ENCODE measurements at places on chromosomes 13 and 19. TPM values are rescaled to one million over a fixed set of nuclear protein-coding genes. Genes with fewer than 3 reads are reported as not detected.

DNA sequence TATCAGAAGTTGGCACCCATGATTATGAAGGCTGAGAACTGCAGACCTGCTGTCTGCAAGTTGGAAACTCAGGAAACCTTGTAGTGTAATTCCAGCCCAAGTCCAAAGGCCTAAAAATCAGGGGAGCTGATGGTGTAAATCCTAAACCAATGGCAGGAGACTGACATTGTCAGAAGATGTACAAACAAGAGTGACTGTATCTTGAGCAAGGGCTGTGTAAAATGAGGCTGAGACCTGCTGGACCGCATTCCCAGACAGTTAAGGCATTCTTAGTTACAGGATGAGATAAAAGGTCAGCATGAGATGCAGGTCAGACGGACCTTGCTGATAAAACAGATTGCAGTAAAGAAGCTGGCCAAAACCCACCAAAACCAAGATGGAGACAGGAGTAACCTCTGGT, 147.7 kb downstream of the COG6 start:
- DNase-seq: no peak

- peak; percentile 94 for DNase-seq
Measured at GRCh38 chr19:47310819-47311218, 1.2 kb downstream of the C5AR1 start.

DNA sequence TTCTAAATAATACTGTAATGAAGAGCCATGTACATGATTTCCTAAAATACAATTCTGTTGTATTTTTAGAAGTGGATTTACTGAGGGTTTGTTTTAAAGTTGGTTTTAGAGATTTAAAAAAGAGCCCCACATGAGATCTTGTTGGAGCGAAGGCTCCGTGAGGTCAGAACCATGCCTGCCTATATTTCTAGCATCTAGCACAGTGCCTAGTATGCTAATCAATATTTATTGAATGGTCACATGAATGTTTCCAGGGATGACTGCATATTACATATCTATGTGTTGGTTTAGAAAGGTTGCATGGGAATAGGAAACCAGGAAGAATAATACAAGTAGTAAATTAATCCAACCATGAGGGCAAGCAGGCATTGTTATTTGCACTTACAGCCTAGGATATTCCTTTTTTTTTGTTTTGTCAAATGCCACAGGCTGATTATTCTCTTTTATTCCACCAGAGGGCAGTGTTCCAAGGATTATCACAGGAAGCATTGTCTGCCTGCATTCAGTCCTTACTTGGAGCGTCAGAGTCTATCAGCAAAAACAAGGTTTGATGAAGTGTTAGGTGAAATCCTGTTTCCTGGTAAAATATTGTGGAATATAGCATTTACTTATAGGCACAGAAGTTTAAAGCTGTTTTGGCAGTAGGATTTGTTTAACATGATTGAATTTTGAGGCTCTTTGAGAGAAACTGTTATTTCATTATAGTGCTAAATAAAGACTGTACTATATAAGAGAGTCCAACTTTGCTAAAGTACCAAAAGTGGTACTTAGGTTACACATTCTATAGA, 46.8 kb downstream of the COG3 start:
- peak; percentile 71 for DNase-seq

GRCh38 chr13:99968521-99969452, 2.8 kb downstream of the ZIC5 start:
- no peak for DNase-seq

DNA sequence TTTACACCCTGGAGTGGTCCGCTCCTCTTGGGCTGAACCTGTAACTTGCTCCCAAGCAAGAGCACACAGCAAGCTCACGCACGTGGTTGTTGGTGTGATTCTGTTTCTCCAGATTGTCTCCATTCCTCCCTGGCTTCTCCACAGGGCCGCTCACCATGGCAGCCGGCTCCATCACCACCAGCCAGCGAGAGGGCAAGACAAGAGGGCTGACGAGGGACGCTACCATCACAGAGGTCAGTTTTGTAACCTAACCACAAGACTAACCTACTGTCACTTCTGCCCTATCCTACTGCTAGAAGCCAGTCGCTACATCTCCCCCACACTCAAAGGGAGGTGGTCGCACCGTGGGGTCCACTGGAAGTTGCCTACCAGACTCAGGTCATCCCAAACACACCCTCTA, 4.6 kb upstream of the GP6 start:
- no peak for DNase-seq

GRCh38 chr19:43624933-43625332, 5.5 kb upstream of the ZNF428 start:
- DNase-seq: peak; percentile 23

GRCh38 chr13:45231722-45232121, 30.9 kb upstream of the KCTD4 start:
- no peak for DNase-seq

DNA sequence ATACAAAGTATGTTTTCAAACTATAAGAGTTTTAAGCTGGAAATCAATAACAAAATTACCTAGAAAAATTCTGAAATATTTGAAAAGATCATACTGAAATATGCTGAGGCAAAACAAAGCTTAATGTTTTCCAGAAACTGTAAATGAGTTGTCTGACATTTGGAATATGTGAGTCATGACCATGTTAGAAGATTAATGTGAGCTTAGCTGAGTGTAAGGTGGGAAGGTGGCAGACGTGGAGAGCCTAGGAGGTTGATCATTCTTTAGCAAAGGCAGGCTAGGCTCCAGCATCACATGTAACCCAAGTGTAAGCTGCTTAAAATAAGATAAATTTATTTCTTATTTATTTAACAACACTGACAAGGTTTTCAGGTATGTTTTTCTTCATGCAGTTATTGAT, 2086.1 kb upstream of the PCDH20 start:
- no peak for DNase-seq

GRCh38 chr19:43555185-43555770, 20.0 kb downstream of the XRCC1 start:
- peak; percentile 81 for DNase-seq

DNA sequence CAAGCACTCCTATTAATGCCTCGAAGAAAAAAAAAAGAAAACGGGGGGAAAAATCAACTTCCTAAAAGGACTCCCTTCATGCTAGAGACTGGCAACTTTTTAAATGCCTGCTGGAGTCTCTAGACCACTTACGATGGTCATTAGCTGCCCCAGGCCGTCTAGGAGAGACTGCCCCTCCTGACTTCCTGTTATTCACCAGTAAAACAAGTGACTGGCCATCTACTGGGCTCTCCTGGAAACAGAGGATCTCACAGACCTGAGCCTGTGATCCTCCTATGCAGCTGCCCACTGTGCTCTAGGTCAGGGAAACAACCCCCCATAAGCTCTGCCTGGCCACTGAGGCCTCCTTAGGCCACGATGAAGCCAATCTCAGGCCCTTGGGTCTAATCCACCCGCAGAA, 7.4 kb downstream of the ZNF266 start:
- DNase-seq: no peak

DNA sequence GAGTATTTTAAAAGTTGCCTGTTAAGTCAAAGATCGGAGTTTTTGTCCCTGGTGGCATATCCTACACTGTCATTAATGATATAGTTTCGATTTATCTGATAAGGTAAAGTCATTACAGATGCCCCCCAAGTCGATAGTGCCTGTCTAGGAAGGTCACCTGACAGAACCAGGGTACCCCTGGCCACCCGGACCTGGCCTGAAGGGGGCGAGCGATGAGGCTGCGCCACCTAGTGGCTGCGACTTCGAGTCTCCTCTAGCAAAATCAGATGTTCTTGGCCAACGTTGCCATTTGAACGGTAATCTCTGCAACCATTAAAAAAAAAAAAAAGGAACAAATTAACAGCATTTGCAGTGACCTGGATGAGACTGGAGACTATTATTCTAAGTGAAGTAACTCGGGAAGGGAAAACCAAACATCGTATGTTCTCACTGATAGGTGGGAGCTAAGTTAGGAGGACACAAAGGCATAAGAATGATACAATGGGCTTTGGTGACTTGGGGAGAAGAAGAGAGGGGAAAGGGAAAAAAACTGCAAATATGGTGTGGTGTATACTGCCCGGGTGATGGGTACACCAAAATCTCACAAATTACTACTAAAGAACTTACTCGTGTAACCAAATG, 565.1 kb downstream of the LIG4 start:
- DNase-seq: peak; percentile 57

The TMEM238 gene
- total RNA-seq: 10.6 TPM

DNA sequence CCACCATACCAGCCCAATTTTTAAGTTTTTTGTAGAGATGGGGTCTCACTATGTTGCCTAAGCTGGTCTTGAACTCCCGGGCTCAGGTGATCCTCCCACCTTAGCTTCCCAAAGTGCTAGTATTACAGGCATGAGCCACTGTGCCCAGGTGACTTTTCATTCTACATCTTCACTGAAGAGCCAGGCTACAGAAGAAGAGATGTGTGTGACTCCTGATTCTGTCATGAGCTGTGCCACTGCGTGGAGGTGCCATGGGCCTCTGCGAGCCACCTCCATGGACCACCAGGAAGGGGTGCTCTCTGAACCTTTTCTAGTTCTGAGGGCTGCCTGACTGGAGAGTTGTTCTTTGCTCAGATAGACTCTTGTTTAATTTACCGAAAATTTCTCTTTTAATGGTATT, 56.6 kb upstream of the RANBP3 start:
- DNase-seq: no peak

GRCh38 chr13:74574964-74575728, 440.9 kb upstream of the KLF12 start:
- DNase-seq: no peak

- no peak for DNase-seq
Measured at GRCh38 chr13:96862999-96863398, 131.3 kb downstream of the OXGR1 start.

The SELENOV gene
- not detected for total RNA-seq

The BRME1 gene
- 0.75 TPM for total RNA-seq

GRCh38 chr13:89920461-89920860, 1427.0 kb upstream of the MIR17HG start:
- DNase-seq: no peak

DNA sequence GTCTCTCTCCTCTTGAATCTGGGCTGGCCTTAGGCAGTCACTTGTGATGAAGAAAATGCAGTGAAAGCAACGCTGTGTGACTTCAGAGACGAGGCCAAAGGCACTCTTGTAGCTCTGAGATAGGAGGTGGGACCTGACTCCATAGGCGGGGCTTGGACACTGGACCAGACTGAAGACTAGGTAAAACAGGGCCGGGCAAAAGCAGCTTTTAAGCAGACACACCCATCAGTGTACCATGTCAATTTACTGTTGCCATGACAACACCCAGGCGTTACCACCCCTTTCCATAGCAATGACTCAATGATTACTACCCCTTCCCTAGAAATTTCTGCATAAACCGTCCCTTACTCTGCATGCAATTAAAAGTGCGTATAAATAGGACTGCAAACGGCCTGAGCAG, 6.6 kb upstream of the EID2 start:
- DNase-seq: peak; percentile 7

The MATK gene
- total RNA-seq: not detected

DNA sequence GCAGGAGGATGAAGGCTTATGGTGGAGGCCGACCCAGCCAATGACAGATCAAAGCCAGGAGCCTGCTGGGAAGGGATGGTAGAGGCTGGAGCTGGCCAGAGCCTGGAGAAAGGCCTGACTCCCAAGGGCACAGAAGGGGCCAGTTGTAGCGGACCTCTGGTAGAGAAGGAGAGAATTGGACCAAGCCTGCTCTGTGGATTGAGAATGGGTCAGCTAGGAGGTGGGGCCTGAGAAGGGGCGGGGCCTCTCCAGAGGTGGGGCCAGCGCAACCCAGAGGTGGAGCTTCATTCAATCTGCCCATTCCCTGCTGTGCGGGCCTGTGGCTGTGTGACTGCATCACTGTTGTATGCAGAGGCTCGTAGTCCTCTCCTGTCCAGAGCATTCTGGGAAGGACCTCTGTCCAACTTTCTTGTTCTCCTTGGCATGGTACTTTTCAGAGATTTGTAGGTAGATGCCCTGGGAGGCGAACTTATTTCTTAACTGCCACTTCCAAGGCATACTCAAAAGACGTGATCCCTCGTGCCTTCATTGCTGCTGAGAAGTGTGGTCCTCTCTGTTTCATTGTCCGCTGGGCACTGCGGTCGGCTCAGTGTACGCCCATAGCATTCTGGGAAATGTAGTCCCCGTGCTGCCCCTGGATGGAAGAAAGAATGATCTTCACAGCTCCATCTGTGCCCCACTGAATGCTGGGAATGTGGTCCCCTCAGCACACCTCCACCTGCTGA, 6.7 kb downstream of the GRIN2D start:
- DNase-seq: peak; percentile 67

DNA sequence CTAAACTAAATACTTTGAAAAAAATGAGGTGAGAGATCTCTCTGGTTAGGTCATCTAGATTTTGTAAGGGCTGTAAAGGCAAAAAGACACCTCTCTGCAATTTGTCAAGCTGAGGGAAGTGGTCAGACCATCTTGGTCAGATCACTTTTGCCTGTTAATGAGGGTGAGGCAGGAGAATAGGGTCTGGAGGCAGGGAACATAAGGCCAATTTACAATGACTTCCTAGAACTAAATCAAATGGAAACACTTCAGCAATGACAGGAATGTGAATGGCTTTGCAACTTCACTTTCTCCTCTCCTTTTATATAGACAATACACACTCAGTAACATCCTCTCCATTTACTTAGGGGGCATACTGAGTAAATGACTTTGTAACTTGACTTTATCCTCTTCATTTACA, 1653.4 kb downstream of the SLITRK5 start:
- DNase-seq: no peak

The FBXO17 gene
- total RNA-seq: 5.2 TPM

DNA sequence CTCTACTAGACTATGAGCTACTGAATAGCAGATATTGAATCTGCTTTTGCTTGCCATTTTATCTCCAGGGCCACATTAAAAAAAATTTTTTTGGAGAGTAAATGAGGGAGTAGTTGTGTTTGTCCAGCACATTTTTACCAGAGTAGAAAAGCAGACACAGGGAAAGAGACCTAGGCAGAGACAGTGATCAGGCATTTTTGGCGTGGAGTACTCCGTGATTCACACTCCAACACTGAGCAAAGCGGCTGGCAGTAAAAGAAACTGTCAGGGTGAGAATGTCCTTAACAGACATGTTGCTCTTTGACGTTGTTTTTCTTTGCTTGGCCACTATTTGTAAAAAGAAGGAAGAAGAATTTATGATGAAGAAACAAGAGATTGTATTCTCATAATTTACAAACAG, 304.0 kb downstream of the TDRD3 start:
- no peak for DNase-seq

The FXYD3 gene
- total RNA-seq: 6.9 TPM

Data from MCF 10A (cell line).